Smooth muscle cell of the brain vasculature (primary cell): ENCODE measurements at places on chromosomes 7 and 10.

GRCh38 chr10:102311025-102311420 is 65.7 kb downstream of the GBF1 start:
- DNase-seq, result no peak

DNA sequence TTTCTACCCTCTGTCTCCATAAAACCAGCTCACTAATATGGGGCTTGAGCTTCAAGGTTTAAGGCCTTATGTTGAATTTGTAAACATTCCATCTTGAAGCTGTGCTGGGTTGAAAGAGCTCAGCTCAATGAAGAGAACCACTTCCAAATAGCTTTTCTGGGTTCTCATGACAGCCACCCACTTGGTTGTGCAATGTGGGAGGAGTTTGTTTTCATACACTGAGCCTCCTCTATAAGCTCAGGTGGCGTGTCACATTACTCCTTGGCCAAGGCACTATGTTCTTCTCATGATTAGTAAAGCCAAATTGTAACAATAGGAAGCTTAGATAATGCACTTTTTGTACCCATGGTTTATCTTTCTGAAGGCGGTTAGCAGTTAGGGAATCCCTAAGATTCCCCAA is 265.6 kb downstream of the PTEN start:
- DNase-seq, result no peak

- DNase-seq, result no peak
These were observed 31.7 kb upstream of the ANKRD2 start for GRCh38 chr10:97540669-97541500.

GRCh38 chr7:18241543-18242231 is 214.0 kb upstream of the PRPS1L1 start:
- no peak for DNase-seq

- DNase-seq, result no peak
These were observed 3.4 kb upstream of the MYL7 start for GRCh38 chr7:44144426-44144967.

- DNase-seq, result no peak
These were observed 225.7 kb upstream of the AOAH start for GRCh38 chr7:36949711-36950600.

DNA sequence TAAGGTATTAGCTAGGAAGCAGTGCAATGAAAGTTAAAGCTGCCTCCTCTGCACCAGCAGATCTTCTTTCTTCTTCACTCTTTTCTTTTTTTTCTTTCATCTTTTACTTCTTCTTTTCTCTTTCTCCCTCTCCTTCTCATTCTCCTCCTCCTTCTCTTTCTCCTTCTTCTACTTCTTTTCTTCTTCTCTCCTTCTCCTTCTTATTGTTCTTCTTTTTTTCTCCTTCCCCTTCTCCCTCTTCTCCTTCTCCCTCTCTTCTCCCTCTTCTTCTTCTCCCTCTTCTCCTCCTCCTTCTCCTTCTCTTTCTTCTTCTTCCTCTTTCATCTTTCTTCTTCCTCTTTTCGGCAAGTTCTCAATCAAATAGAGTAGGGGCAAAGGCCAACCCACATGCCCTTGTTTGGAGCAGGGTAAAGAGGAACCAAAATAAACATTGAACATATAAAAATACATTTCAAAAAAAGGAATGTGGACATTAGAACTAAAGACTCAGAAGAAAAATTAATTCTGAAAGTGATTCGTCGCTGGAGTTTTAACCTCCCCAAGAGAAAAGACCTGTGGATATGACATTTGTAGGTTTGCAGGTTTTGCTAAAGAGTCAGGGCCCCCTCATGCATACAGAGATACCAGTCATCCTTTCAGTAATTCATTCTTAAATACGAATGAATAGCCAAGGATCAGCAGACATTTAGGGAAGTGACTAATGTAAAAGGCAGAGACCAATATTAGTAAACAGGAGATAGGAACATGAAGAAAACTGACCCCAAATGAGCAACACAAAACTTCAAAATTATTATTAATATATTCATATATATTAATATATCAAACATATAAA is 93.0 kb upstream of the RSU1 start:
- no peak for DNase-seq

DNA sequence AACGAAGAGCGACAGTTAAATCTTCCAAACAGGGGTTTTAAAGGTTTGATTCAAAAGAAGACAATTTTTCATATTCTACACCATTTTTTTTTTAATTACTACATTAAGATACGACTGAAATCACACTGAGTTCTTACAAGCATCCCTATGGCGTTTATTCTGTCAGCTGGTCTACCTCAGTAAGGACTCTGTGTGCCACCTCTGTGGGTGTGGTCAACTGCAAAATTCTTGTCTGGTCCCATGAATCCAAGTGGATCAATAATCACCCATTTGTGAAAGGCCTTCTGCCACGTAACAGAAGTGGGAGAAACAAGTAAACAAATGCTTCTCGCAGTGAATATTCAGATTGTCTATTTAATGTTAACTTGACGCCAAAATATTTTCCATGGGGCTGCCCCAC is 104.1 kb downstream of the GRB10 start:
- DNase-seq, result no peak

- DNase-seq, result no peak
These were observed 7.9 kb upstream of the ZNF248 start for GRCh38 chr10:37865264-37865663.

DNA sequence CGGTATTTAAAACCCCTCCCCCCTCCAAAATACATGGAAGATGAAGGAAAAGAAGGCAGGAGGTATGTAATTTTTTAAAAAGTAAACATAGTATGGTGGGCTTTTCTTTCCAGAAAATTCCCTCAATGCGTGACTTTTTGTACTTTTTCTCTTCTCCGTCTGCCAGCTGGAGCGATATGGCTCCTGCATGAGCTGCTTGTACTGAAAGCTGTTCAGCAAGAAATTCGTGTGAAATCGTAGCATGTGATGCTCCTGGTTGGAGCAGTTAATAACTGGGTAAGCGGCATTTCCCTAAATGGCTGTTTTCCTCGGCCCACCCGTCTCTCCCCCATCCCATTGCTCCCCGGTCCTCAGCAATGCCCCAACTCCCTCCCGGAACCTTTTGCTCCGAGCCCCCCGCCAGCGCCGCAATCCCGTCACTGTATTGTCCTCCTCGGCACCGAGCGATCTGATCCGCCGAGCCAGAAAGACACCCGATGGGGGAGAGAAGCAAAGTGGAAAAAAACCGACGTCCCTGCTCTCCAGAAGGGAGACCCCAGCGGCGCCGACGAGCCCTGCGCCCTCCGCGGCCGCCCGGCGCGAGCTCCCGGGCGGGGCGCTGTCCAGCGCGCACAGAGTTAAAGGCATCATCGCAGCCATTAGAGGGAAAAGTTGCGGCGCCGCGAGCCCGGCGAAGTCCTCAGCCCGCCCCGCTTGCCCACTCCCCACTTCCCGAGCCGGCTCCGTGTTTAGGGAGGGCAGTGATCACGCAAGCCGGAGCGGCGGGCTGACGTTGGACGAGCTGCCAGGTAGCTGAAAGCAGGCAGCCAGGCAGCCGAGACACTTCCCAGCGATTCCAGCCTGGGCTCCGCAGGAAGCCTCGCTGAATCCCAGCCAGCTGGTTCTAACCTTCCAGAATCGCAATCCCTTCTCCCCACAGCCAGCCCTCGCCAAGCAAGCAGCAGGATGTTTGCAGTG is at the start of gene VSTM2A:
TSS of gene VSTM2A (plus strand) at position 707 of the 957 bp plus-strand sequence. CDS start 356 bp downstream, outside the sequence.
- DNase-seq, result no peak

DNA sequence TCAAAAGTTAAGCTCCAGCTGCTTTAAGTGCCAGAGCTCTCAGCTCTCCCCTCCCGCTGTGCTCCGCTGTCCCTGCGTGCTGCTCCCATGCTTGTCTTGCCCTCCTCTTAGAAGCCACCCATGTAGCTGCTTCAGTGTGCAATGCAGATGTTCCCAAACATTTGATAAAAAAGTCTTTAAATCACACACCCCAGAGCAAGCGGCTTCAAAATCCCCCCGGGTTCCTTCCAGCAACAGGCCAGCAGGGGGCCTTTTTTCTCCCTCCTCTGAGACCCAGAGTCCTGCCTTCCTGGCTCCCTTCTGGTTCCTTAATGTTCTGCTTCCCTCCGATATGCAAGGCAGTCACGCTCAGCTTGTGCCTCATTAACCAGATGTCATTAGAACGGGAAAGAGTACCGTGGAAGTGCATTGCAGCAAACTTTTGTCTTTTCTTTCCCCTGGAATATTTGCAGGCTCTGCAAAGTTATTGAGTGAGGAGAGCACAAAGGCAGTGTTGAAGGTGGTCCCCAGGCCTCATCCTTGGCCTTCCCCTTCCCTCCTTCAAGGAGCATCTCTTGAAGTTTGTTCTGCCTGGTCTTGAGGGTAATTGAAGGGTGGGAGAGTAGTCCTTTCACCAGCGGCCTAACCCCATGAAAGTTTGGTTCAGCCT is 25.5 kb downstream of the LDB3 start:
- no peak for DNase-seq

GRCh38 chr7:82393840-82394220 is 49.7 kb downstream of the CACNA2D1 start:
- no peak for DNase-seq

DNA sequence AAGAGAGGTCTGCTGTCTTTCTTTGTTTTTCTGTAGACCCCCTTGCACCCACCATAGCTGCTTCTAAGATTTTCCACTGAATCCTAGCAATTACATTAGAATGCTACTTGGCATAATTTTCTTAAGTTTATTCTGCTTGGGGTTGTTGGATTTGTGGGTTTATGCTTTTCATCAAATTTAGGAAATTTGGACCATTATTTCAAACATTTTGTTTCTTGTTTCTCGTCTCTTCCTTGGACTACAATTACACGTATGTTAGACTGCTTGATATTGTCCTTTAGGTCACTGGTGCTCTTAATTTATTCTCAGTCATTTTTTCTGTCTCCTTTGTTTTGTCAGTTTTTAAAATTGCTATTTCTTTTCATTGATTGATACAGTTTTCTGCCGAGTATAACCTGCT is 65.8 kb downstream of the FANK1 start:
- no peak for DNase-seq

DNA sequence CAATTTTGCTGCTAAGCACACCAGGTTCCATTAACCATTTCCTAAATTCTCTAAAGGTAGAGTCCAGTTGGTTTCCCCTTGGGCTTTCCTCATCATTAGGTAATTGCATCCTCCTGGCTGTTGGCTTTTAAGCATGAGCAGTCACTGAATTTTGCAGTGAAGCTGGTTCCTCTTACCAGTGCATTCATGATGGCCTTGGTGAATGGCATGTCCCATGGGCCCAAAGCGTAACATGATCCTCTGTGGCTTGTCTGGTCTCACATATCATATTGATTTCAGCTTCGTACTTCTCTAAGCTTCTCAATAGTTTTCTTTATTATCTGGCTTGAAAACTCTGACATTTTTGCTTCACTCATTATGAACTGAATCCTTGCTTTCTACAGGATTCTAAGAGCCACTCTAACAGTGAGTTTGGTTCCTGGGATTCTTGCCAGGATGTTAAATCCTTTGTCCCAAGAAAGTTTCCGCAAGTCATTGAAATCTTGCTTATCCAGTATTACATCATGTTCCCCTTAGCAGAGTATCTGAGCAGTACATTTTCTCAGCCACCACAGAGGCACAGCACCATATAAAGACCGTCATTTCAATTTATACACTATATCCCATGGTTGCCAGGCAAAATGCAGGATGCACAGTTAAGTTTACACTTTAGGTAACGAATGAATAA is 134.2 kb downstream of the PTN start:
- DNase-seq, result no peak

GRCh38 chr7:18666107-18666728 is 170.7 kb downstream of the HDAC9 start:
- DNase-seq, result peak; percentile 46

DNA sequence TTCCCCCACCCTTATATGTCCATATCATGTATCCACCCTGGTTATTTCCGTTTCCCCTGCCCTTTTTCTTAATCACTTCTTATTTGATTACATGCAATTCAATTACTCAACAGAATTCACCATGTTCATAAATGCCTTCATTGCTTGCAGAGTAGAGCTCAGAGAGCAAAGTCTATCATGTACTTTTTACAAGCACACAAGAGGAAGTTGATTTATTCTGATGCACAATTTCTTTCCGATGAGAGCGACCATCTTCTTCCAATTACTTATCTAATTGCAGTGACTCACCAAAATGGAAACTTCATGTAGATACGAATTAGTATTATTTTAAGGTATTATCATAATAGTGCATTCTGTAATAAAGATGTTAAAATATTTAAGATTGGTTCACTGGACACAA is 430.5 kb upstream of the KLF6 start:
- DNase-seq, result no peak

DNA sequence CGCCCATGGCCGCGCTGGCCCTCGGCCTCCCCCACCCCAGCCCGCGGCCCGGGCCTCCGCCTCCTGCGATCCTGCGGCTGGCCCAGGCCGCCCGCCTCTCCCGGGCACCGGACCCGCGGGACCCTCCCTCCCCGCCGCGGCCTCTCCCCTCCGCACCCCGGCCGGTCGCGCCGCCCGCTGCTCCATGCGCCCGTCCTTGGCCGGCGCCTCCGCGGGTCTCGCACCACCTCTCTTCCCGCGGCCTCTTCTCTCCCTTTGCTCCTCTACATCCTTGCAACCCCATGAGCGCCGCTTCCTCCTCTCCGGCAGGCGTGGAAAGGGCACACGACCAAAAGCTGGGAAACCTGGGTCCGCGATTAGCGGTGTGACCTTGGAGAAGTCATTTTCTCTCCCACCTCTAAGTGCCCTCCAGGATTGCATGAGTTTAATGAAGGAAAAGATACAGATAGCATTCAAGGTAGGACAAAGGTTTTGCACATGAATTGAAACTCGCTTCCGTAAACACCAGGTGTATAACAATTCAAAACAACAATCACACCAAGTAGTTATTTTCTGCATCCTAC is 448 bp upstream of the SRPK2 start:
- DNase-seq, result peak; percentile 24

DNA sequence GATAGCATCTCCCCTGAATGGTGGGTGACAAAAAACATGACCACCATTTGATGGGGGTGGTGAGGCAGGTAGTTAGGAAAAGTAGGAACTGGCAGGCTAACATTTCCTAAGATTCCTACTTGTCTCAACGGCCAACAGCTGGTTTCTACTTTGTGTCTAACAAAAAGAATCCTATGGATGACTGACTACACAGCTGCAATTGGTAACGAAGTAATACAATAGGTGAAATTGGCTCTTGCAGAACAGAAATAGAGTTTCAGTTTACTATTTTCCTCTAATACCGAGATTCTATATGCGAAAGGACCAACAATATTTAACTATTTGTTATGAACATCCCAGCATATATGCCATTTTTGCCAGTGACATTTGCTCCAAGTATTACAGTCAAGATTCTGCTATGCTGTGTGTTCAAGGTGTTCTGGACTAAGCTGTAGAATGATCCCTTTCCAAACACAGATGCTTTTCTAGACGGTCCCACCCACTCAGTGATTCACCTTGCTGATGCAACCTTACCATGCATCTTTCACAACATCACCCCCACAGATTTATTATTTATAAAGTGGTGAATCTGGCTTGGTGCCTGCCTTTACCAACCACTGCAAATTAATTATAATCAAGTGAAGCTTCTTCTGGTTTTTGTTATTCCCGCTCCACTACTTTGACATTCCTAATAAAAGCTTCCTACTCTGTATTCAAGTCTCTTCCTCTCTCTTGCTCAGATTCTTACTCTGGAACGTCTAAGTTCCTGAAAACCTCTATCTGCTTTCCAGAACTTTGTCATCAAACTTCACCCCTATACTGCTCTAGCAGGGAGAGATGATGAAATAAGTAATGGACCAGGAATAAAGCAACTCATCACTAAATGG is 16.8 kb downstream of the BBIP1 start:
- no peak for DNase-seq
